ENCODE measurements at places on chromosomes 2 and 18. TPM values are rescaled to one million over a fixed set of nuclear protein-coding genes. Genes with fewer than 3 reads are reported as not detected.
A peak's percentile ranks its signal among the peaks of the same experiment; 100 is the strongest.

GRCh38 chr2:142594935-142595334, 282.5 kb upstream of the KYNU start:
- no peak for DNase-seq

DNA sequence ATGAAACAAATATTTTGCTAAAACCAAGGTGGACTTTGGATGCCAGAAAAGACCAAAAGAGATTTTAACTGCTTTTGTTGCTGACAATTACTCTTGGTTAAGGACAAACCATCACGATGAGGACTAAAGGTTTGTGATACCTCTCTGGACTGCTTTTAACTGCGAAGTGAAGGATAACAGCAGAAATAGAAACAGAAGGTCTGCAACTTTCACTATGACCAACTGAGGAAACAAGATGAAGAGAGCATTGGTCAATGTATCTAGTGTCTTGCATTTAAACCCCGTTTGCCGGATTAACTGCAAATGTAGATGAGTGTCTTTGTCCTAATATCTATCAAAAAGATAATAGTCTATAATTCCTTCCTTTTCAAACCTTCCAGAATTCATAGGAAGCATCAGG, 541.7 kb downstream of the ERBB4 start:
- no peak for DNase-seq

DNA sequence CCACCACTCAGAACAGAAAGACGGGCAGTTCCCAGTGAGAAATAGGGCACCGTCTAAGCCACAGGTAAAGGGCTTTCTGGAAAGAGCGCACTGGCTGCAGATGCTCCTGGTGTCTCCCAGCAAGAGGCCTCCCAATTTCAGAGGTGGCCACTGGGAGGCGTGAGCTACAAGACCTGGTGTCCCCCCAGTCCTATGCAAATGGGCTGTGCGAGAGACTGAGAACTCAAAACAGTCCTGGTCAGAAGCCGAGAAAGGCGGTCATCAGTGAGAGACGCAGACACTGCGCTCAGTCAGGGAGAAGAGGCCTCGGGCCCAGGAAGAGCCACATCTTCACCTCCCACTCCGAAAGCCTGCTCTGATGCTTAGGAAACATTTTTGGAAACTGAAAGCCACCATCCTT, 179.5 kb downstream of the EIPR1 start:
- DNase-seq: no peak

- DNase-seq: no peak
These were observed 8.7 kb upstream of the ERMN start for GRCh38 chr2:157334335-157334734.

GRCh38 chr2:99648178-99648844, 158.5 kb upstream of the REV1 start:
- DNase-seq: peak; percentile 71

- DNase-seq: no peak
These were observed 49.3 kb downstream of the CACNB4 start for GRCh38 chr2:152049541-152049940.

The DNMT3A gene
- total RNA-seq: 16.9 TPM

The CHN1 gene
- total RNA-seq: 203 TPM

The PCARE gene
- under 0.01 TPM for total RNA-seq

The ABCG5 gene
- total RNA-seq: not detected

The KCNG2 gene
- 6.4 TPM for total RNA-seq

Measured in fibroblast of lung (primary cell).